HCT116 (cell line): ENCODE measurements at places on chromosomes 3 and 15. TPM values are rescaled to one million over a fixed set of nuclear protein-coding genes. Genes with fewer than 3 reads are reported as not detected.

DNA sequence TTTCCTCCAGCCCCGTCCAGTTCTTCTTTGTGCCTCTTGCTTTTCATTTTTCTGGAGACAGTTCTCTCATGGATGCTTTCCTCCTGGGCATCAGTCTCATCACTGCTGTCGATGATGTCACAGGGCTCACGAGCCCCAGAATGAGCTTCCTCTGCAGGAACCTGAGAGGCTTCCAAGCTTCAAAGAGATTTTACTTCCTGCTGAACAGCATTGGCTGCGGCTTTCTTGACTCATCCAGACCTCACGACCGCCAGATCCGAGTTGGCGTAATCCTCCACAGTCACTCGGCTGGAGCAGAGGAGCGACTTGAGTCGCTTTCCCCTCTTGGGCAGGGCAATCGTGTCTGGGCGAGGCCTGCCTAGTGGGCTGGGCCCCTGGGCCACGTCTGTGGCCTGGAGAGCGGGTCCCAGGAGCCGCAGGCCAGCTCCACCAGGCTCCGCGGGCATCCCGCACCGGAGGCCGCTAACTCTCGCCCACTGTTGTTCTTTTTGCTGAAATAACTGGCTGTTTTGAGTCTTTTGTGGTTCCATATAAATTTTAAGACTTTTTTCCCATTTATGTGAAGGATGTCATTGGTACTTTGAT lies 20.8 kb upstream of the FAN1 start:
- no peak for DNase-seq
- H3K27ac ChIP-seq, result no peak overlapping the region
- H3K4me3 ChIP-seq, result no peak overlapping the region
- H3K4me1 ChIP-seq, result no peaks in the 10 kb centered on the region
- H3K36me3 ChIP-seq, result no peaks in the 10 kb centered on the region

DNA sequence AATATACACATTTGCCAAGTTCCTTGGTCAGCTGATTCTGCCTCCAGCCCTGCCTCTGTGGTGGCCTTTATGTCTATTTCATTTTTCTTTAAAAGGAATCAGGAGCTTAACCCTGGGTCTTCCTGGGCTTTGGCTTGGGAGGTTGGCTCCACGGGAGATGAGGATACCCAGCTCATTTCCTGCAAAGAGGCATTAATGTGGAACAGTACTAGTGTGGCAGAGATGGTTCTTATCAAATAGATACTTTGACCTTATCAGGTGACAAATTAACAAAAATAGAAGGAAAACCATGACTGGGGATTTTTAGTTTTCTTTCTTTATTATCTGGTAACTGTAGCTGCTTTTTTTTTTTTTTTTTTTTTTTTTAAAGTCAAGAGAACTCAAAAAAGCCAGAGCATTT lies 42.8 kb downstream of the BBS4 start:
- DNase-seq, result no peak
- no peaks in the 10 kb centered on the region for H3K4me1 ChIP-seq
- no peak overlapping the region for H3K4me3 ChIP-seq
- H3K36me3 ChIP-seq, result no peaks in the 10 kb centered on the region

Gene CKMT1B
- 24.4 TPM for total RNA-seq

DNA sequence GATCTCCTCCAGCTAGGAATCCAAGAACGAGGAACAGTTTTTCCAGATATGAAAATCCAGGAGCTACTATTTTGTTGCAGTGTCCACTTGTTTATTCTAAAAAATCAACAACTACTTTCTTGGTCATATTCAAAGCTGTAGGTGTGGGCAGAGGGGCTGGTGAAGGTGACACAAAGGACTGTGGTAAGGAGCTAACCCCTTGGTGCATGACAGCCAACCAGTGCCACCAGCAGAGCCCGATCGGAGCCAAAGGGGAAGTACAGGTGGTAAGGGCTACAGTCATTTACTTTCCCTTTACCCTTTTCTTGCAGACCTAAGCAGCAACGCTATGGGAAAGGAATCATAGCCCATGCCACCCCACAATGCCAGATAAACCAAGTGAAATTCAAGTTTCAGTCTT lies 30.7 kb downstream of the PLA1A start:
- no peaks in the 10 kb centered on the region for H3K4me1 ChIP-seq
- no peak overlapping the region for H3K27ac ChIP-seq
- H3K27me3 ChIP-seq, result peaks cover 3% of the 10 kb centered on the region; the same call in 1 of the 2 replicates
- no peaks in the 10 kb centered on the region for H3K36me3 ChIP-seq

DNA sequence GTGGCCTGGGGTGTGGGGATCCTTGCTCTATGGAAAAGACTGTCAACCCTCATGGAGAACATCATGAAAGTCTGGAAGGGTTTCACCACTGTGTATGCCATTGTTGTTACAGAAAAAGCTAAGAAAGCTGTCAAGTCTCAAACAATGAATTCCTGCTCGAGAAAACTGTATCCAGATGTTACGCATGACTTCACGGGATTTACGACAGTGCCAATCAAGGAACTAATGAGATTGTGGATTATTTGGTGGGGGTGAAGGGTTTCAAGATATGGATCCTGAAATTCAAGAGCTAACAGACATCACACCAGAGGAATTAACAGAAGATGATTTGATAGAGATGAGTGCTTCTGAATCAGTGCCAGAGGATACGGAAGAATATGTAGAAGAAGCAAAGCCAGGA lies 7.8 kb downstream of the PPP1R2 start:
- H3K4me3 ChIP-seq, result no peak overlapping the region
- no peaks in the 10 kb centered on the region for H3K4me1 ChIP-seq
- no peak for DNase-seq
- H3K27ac ChIP-seq, result no peak overlapping the region

- H3K27me3 ChIP-seq, result no peaks in the 10 kb centered on the region
- H3K4me1 ChIP-seq, result peaks cover 23% of the 10 kb centered on the region
- H3K4me3 ChIP-seq, result no peak overlapping the region
- no peak for DNase-seq
- no peaks in the 10 kb centered on the region for H3K36me3 ChIP-seq
- no peak overlapping the region for H3K27ac ChIP-seq
These were observed 61.4 kb downstream of the UMPS start for GRCh38 chr3:124791639-124792151.

DNA sequence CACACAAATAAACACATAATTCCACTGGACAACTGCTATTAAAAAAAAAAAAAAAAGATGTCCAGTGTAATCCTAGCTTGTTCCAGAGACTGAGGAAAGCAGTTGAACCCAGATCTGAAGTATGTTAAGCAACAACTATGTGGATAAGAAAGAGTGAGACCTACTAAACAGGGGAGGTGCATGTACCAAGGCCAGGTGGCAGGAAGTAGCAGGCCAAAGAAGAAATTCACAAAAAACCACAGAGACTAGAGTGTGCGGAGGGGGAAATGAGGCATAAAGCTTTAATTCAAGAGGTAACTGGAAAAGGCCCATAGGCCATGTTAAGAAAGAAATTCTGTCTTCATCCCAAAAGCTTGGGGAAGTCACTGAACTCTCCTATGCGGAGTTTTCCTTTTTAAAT lies 490.0 kb downstream of the NAALADL2 start:
- H3K27ac ChIP-seq, result no peak overlapping the region
- peaks cover 13% of the 10 kb centered on the region for H3K4me1 ChIP-seq
- H3K4me3 ChIP-seq, result no peak overlapping the region

DNA sequence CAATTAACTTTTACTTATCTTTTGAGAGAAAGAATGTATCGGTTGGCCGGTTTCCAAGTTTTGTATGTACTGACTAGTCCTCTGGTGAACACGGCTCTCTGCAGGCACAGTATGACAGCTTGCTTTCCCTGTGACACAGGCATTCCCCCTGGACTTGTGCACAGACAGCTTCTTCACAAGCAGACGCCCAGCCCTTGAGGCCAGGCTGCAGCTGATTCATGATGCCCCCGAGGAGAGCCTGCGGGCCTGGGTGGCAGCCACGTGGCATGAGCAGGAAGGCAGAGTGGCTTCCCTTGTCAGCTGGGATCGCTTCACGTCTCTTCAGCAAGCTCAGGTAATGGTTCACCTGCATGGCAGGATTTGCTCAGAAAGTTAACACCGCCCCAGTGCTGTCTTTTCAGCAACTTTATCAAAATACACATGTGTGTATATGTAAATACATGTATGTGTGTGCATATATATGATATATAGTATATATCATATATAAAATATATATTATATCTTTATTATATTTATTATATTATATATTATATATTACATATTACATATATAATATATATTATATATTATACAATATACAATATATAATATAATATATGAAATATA lies 25.5 kb downstream of the FAN1 start:
- no peak for DNase-seq
- H3K27ac ChIP-seq, result no peak overlapping the region
- H3K36me3 ChIP-seq, result peaks cover 32% of the 10 kb centered on the region
- H3K4me3 ChIP-seq, result no peak overlapping the region
- H3K4me1 ChIP-seq, result no peaks in the 10 kb centered on the region

GRCh38 chr3:171940151-171940649 lies 97.1 kb downstream of the TMEM212 start:
- H3K27ac ChIP-seq, result no peak overlapping the region
- H3K4me1 ChIP-seq, result no peaks in the 10 kb centered on the region
- H3K36me3 ChIP-seq, result no peaks in the 10 kb centered on the region
- no peak for DNase-seq
- no peaks in the 10 kb centered on the region for H3K27me3 ChIP-seq
- H3K4me3 ChIP-seq, result no peak overlapping the region

Gene COL8A1
- 0.07 TPM for total RNA-seq

Gene GABRR3
- total RNA-seq, result not detected

Gene TMEM44
- 30.3 TPM for total RNA-seq

GRCh38 chr3:102233881-102234280 lies 200.9 kb upstream of the ZPLD1 start:
- peaks cover 6% of the 10 kb centered on the region; the same call in 1 of the 2 replicates for H3K4me1 ChIP-seq
- H3K27me3 ChIP-seq, result no peaks in the 10 kb centered on the region
- DNase-seq, result no peak
- H3K4me3 ChIP-seq, result no peak overlapping the region

Gene FBXW12
- total RNA-seq, result not detected

GRCh38 chr3:33277193-33277882 lies at the start of gene FBXL2:
Gene FBXL2, plus strand, starts transcription at chr3:33277442. Its CDS starts 71 bp downstream, at chr3:33277513.
- peaks cover 16% of the 10 kb centered on the region for H3K4me1 ChIP-seq
- peak within 1 kb of the TSS; percentile 44; the same call in 1 of the 2 replicates for H3K27ac ChIP-seq
- peak; percentile 57 for DNase-seq
- H3K27me3 ChIP-seq, result no peaks in the 10 kb centered on the region

DNA sequence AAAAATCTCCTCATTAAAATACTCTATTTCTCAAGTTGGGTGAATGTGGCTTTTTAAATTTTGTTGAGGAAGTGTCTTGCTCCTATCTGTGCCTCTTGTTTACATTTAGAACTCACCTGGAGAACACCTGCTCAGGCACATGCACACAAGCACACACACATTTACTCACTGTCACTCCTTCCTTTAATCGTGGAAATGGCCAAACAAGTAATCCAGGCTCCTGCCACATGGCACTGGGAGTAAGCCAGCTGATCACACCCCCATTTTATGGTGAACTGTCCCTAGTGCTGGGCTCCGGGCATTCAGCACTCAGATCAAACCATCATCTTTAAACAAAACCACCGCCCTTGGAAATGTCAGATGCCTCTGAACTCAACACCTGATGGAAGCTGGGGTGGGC lies 204.7 kb upstream of the BHLHE40 start:
- no peaks in the 10 kb centered on the region for H3K36me3 ChIP-seq
- no peak overlapping the region for H3K4me3 ChIP-seq
- H3K4me1 ChIP-seq, result no peaks in the 10 kb centered on the region
- no peak overlapping the region for H3K27ac ChIP-seq
- no peaks in the 10 kb centered on the region for H3K27me3 ChIP-seq
- DNase-seq, result no peak

GRCh38 chr3:168249205-168249549 lies 153.5 kb upstream of the GOLIM4 start:
- DNase-seq, result no peak
- H3K4me3 ChIP-seq, result peak overlapping the region; percentile 36
- no peak overlapping the region; the same call in 1 of the 2 replicates for H3K27ac ChIP-seq
- H3K27me3 ChIP-seq, result peaks cover 21% of the 10 kb centered on the region; the same call in 1 of the 2 replicates
- H3K4me1 ChIP-seq, result peaks cover 7% of the 10 kb centered on the region; the same call in 1 of the 2 replicates

Gene GOLGA8R
- total RNA-seq, result 0.57 TPM

Gene FEZF2
- not detected for total RNA-seq

DNA sequence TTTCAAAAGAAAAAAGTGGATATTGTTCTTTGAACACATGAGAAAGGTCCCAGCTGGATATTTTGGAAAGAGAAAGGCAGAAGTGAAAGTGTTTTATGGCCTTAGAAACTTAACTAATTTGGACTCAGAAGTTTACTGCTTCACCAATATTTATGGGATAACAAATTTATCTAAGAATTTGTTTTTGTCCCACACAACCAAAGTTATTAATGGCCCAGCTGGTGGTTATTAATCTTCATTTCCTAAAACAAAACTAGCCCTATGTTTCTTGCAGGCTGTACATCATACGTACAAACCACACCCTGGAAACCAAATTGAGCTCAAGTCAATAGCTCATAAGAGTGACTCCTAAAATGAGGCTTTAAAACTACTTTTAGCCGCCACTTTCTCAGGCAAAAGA lies 372.9 kb upstream of the LMCD1 start:
- H3K36me3 ChIP-seq, result no peaks in the 10 kb centered on the region
- no peaks in the 10 kb centered on the region for H3K4me1 ChIP-seq
- no peak for DNase-seq
- H3K27me3 ChIP-seq, result no peaks in the 10 kb centered on the region

GRCh38 chr3:43286841-43287499 lies 630 bp downstream of the SNRK start:
- H3K4me1 ChIP-seq, result peaks cover 27% of the 10 kb centered on the region
- H3K36me3 ChIP-seq, result no peaks in the 10 kb centered on the region
- H3K27me3 ChIP-seq, result no peaks in the 10 kb centered on the region

Gene CHAC1
- 58.9 TPM for total RNA-seq

Gene CLCN2
- total RNA-seq, result 21.6 TPM

Gene TRIM42
- not detected for total RNA-seq

Gene PDIA3
- total RNA-seq, result 435 TPM

- H3K4me3 ChIP-seq, result no peak overlapping the region
- no peaks in the 10 kb centered on the region for H3K27me3 ChIP-seq
- H3K36me3 ChIP-seq, result no peaks in the 10 kb centered on the region
- peaks cover 9% of the 10 kb centered on the region; the same call in 1 of the 2 replicates for H3K4me1 ChIP-seq
- no peak overlapping the region for H3K27ac ChIP-seq
- peak; percentile 15 for DNase-seq
These were observed 142.7 kb downstream of the GADL1 start for GRCh38 chr3:30751610-30752299.

- peaks cover 11% of the 10 kb centered on the region for H3K4me1 ChIP-seq
- H3K27ac ChIP-seq, result no peak overlapping the region
- H3K36me3 ChIP-seq, result no peaks in the 10 kb centered on the region
- no peak overlapping the region for H3K4me3 ChIP-seq
- H3K27me3 ChIP-seq, result no peaks in the 10 kb centered on the region
These were observed 64.4 kb downstream of the MAGEF1 start for GRCh38 chr3:184647405-184647936.
